ENCODE measurements at places on chromosomes 1 and 21.

GRCh38 chr1:215958841-215959240, 391.7 kb downstream of the KCTD3 start:
- no peak for DNase-seq

GRCh38 chr1:154871374-154871773, 1.3 kb upstream of the KCNN3 start:
- DNase-seq = no peak

DNA sequence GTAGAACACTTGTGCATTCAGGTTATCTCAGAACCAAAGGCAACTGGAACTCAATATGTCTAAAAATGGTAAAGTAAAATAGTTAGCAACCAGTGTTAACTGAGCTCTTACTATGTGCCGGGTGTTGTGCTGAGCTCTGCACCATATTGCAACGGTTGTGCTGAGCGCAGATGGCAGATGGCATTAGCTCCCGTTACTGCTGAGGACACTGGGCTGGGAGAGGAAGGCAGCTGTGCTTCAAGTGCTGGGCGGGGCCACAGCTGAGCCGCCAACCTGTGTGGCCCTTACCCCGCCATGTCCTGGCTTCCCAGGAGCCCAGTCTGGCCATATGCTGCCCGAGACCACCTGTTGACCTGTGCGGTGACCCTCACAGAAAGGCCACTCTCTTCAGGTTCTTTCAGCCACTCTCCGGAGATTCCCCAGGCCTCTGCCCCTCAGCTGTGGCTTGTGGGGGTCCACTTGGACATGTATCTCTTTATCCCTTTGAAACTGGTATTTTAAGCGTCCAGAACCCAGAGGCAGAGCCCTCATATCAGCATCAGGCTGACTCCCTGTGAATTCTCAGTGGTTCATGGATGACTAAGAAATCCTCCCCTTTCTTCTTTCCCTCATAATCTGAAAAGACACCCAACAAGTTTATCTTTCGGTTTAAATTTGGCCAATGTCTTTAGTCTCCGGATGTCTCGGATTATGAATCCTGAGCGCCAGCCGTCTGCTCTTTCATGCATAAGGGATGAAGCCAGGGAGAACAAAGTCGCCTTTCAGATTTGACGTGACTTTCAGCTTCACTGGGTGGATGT, 26.4 kb downstream of the LDLRAP1 start:
- no peak for DNase-seq

DNA sequence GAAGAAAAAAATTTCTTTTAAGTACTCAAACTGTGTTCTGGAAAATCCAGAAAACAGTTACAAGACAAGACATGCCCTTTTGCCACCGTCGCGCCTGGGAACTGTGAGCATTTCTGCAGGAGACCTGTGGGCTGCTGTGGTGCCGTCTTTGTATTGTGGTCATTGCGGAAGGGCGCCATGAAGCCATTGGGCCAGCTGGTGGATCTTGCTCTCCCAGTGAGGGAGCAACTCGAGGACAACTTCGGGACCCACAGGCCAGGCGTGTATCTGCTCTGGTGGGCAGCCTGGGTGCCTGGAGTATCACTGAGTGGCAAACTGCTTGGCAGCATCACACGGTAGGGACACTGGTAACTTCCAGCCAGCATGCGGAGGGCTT, 3.8 kb upstream of the THEMIS2 start:
- no peak for DNase-seq

DNA sequence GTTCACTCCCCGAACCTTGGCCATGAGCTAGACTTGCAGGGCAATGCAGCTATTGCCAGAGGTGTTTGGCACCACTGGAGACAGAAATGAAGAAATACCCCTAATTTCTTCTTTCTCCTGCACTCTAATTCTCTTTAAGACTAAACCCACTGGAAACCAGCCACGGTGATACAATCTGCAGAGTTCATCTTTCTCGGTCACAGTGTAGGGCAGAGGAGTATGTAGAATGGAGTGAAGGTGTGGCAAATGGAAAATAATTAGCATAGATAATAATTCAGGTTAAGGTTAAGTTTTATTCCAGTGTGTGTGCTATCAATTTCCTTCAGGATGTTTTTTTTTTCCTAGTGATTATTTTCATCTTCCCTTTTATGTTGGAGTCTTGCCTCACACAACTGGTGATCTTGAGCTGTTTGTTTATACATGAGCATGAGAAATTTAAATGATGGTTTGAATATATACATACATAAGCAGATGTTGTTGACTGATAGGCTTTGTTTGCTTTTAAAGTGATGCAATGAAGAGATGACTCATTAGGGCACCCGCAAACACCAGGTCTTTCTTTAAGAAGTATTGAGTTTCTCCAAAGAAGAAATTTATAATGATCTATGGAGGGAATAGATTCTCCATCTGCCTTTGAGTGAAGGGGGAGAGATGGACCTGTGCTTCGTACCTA, 81.9 kb downstream of the SPATA17 start:
- DNase-seq = no peak

- no peak for DNase-seq
Observed at GRCh38 chr1:26388791-26389445, 16.4 kb upstream of the ZNF683 start.

DNA sequence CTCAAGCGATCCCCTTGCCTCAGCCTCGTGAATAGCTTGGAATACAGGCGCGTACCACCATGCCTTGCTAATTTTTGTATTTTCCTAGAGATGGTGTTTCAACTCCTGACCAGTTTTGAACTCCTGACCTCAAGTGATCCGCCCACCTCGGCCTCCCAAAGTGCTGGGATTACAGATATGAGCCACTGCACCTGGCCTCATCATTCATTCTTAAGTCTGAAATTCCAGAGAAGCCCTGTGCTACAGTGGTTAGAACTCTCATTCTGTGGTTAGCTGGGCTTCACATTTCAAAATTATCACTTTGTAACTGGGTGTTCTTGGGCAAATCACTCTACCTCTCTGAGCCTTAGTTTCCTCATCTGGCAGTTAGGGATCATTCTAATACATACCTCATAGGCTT, 86.1 kb upstream of the POU3F1 start:
- no peak for DNase-seq

GRCh38 chr1:171904778-171905450, 63.6 kb downstream of the DNM3 start:
- no peak for DNase-seq

DNA sequence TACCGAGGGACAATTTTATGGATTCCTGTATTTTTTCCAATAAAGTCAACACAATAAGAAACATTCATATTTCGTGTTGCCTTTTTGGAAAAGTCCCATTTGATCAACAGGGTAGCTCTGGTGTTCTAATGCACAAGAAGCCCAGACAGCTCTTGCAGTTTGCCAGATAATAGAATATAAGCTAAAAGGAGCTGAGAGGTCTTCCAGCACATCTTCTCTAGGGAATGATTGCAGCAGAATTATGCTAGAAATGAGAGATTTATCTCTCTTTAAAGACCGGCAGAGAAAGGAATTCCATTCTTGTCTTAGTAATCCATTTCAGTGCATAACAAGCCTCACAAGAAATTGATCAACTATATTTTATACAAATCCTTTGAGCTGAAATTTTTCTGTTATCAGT, 25.0 kb upstream of the DDX59 start:
- no peak for DNase-seq

DNA sequence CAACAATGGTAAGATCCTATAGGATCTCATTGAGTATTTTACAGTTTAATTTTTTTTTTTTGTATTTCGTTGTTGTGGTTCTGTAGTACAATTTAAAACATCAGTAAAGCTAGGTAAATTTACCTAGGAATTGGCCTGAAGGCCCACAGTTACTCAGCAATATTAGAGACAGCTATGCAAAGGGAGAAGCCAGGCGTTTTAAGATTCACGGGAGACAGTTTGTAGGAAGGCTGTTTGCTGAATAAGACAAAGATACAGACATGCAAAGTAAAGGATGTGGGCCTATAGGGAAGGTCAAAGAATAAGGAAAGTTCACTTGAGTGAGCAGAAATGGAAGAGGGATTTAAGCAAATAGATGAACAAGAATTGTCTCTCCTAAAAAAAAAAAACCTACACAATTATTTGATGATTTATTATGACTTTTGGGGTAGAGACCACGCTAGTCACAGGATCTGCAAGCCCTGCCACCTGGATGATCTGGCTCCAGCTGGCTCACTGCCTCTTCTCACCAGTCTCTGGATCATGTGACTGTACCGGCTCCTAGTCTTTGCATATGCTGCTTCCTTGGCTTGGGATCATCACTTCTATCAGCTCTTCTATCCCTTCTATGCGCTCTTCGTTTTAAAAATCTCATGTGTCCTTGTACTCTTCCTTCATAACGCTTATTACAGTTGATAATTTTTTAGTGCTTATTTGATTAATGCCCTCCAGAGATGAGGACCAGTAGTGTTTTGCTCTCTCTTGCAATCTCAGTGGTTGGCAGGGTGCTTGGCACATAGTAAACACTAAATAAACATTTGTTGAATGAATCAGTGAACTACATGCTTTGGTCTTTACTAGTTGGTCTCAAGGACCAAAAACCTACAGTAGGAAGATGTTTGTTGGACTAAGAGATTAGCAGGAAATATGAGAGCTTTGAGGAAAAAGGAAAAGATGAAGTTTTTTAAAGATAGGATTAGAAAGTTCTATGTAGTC, 14.1 kb downstream of the DYRK1A start:
- no peak for DNase-seq

DNA sequence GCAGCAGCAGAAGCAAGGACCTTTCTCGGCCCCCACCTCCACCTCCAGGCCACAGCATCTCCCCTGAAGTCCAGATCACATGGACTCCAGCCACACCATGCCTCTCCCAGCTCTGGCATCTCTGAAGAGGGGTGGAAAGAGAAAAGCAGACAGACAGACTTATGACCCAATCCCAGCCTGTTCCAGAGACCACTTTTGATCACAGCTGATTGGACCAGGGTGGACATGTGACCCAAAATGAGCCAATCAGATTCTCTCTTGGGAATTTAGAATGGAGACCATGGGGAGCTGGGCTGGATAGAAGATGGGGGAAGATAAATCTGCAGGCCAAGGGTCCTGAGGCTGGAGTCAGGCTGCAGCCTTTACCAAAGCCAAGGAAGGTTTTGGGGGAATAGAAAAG, 16.4 kb downstream of the HTR1D start:
- no peak for DNase-seq

DNA sequence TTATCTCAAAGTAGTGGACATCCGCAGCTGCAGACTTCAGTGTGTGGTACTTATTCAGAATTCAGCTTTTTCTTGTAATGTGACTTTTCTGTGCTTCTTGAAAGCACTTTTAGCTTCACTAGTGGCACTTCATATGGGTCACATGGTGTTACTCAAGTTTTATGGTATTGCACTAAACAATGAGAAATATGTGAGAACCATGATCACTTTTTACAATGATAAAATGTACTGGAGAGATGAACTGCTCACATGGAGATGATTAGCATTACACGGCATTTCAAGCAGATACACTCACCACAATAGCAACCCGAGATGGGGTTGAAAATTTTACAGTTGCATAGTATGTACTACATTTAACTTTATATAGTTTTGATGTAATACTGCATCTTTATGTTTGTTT, 40.1 kb upstream of the GPR52 start:
- no peak for DNase-seq

- no peak for DNase-seq
Observed at GRCh38 chr1:29683472-29683871, 447.1 kb downstream of the PTPRU start.

DNA sequence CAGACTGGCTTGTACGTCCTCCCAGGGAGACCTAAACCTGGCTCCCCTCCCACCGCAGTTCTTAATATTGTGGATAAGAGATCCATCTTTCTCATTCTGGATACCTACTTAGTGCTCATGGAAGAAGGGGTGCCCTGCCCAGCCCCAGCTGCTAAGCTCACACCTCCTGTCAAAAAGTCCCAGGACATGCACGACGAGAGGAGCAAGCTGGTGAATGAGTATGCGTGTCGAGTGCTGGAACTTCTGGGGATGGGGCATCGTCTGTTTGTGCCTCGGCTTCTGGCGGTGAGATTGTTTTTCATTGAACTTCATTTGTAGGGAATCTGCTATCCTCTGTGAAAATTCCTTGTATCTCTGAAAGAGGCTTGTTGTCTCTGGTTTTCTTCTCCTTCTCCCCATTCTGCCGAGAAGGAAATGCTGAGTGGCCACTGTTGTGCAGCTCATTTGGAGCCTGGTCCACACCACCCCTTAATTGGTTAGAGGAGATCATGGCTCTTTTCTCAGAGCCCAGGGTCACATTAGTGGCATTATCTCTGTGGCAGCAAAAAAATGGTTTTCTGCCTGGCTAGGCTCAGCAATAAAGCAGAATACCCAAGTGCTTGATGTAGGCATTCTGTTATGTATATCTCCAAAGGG, 199.4 kb upstream of the CACYBP start:
- no peak for DNase-seq

- DNase-seq = no peak
Observed at GRCh38 chr1:6591222-6591621, 11.4 kb downstream of the ZBTB48 start.

GRCh38 chr1:168637350-168637991, 61.1 kb downstream of the XCL1 start:
- DNase-seq = no peak

Data from stimulated activated CD4-positive, alpha-beta T cell treated with anti-CD3 and anti-CD28 coated beads, Interleukin-1b, Interleukin-23, amount 100 ng/mL, for 1 hour (primary cell).